DMS 273 treated with DMSO at 0.1 percent for 48 hours (cell line): ENCODE measurements at places on chromosomes 4 and X.

GRCh38 chr4:67106861-67107460 lies 438.3 kb downstream of the CENPC start:
- DNase-seq: peak; percentile 27

DNA sequence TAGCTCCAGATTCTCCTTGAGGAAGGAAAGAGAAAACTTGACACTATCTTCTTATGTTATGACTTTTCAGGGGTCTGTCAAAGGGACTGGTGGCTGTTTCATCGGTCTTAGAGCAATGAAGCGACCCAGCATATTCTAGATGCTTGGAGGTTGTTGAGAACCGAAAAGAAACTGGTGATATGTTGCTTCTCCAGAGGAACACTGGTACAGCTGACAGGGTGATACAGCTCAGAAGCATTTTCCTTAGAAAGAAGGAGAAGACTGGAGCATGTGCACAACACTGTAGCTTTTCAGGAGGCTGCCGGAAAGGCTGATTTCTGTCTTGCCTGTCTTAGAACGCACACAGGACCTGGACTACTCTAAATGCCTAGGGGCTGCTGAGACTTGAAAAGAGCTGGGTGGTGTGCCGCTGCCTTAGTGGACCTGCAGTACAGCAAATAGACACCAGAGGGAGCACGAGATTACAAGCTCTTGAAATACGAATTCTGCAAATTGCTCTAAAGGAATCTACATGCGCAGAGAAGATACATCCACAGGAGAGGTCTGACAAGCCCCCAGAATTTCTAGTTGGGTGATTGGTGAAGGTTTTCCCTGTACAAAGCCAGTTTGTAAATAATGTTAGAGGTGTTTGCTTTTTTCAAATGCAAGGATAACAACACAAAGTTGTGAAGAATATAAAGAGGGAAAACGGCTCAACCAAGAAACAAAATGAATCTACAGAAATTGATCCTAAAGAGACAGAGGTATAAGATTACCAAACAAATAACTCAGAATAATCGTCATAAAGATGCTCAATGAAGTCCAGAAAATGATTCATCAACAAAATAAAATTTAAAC lies 223.1 kb upstream of the DMD start:
- peak; percentile 8 for DNase-seq

DNA sequence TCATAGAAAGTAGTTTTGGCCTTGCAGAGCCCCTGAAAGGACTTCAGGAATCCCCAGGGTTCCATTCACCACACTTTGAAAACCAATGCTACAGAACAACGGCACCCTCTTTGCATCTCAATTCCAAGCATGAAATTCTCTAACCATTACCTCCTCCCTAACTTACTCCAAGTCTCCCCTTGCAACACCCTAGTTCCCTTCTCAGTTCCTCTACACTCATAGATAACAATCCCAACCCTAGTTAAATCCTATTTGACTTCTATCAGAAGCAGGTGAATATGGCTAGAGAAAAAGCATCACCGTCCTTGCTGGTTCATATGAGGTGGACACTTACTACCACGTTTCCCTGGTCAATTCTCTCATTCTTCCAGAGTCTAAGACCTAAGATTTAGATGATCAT lies 2.4 kb downstream of the RCHY1 start:
- no peak for DNase-seq

DNA sequence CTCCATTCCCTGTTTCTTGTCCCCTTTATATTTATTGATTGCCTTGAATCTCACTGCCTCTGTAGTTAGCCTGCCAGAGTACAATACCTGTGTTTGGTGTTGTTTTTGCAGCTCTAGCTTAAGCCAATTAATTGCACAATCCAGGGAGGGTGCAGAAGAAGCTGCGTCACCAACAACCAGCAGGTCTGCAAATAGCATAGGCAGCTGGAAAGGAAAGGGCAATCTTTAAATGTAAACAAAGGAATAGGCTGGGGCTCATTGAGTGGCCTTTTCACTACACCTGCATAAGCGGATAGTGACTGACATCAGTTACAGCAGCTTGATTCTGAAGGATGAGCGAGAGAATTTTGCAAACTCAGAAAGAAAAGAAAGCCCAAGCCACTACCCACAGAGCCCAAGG lies 106.8 kb upstream of the RAI2 start:
- DNase-seq: no peak

GRCh38 chr4:120452001-120452400 lies 385.4 kb upstream of the MAD2L1 start:
- DNase-seq: no peak

DNA sequence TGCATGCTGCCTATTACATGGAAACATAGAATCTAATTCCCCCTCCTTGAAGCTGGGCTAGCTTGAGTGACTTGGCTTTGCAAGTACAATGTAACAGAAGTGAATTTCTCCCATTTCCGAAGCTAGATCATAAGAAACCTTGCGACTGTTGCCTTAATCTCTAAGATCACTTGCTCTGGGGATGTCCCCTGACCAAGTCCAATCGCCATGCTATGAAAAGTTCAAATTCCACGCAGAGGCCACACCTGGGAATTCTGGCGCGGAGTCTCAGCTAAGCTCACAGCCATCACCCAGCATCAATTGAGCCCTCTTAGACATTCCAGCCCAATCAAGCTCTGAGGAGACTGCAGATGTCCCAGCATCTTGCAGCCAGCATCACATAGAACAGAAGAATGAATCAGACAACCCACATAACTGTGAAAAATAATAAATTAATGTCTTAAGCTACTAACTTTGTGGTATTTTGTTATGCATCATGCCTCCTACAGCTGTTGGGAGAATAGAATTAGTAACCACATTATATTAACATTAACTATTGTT lies 27.0 kb downstream of the GPM6A start:
- DNase-seq: no peak

DNA sequence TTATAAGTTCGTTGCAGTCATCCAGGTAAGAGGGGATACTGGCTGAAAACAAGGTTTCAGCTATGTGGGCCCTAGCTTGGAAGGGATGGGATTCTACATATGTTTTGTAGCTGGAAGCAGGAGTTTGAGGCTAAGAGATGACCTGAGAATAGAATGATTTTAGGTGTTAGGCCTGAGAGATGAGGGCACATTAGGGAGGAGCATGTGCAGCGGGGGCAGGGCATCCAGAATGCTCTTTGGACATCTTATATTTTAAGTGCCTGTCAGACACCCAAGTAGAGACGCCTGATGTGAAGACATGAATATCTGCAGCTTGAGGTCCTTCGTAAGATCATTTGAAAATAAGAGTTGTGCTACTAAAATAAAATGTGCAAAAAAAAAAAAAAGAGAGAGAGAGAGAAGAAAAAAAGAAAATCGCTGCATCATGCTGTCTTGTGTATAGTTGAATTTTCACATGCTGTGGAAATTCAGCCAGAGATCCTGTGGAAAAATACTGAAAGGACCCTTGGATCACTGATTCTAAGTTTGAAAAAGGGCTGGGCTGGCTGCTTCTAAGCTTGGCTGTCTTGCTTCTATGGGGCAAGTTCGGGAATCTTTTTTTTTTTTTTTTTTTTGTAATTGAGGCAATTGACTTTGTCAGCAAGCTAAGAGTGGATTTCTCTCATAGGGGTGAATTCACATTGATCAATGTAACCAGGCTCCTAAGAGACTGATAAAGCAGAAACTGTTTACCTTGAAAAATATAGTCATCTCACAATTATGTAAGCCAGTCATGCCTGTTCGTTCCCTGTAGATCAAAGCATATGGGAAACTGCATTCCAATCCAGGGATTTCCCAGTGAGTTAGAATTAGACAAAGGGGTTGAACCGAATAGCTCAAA lies 341.0 kb upstream of the GATB start:
- DNase-seq: no peak

DNA sequence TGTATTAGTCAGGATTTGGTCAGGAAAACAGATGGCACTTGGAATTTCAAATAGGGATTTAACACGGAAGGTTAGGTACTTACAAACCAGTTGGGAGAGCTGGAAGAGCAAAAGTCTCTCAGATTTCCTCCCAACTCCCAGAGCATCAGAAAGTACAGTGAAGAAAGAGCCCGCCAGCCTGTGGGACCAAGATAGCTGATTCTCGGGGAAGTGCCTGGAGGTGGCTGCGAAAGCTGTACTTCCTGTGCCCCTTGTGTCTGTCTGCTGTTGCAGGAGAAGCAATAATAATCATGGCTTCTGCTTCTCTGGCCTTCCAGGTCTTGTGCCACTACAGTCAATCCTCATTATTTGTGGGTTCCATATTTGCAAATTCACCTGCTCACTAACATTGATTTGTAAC lies 221.0 kb upstream of the BCOR start:
- peak; percentile 9 for DNase-seq

DNA sequence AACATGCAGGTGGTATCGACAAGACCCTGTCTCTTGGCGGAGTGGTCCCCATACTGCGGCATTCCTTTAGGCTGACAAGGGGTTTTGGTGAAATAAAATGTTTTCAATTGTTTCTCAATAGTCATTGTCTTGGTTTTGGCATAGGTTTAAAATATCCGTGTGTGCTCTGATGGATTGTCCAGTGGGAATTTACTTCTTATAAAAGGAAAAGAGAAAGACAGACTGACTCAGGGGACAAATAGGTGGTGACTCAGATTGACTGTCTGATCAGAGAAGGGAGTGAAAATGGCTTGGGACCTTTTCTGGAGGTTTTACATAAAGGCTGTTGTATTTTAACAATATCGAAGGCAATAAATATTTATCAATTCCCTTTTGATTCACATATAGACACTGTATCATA lies 129.8 kb downstream of the SORBS2 start:
- no peak for DNase-seq

- no peak for DNase-seq
Observed at GRCh38 chrX:150012647-150013381, 74.5 kb upstream of the EOLA2 start.

GRCh38 chr4:73860917-73861316 lies 7.8 kb downstream of the PF4V1 start:
- DNase-seq: no peak

- DNase-seq: no peak
Observed at GRCh38 chr4:172042714-172043114, 229.5 kb downstream of the GALNTL6 start.

DNA sequence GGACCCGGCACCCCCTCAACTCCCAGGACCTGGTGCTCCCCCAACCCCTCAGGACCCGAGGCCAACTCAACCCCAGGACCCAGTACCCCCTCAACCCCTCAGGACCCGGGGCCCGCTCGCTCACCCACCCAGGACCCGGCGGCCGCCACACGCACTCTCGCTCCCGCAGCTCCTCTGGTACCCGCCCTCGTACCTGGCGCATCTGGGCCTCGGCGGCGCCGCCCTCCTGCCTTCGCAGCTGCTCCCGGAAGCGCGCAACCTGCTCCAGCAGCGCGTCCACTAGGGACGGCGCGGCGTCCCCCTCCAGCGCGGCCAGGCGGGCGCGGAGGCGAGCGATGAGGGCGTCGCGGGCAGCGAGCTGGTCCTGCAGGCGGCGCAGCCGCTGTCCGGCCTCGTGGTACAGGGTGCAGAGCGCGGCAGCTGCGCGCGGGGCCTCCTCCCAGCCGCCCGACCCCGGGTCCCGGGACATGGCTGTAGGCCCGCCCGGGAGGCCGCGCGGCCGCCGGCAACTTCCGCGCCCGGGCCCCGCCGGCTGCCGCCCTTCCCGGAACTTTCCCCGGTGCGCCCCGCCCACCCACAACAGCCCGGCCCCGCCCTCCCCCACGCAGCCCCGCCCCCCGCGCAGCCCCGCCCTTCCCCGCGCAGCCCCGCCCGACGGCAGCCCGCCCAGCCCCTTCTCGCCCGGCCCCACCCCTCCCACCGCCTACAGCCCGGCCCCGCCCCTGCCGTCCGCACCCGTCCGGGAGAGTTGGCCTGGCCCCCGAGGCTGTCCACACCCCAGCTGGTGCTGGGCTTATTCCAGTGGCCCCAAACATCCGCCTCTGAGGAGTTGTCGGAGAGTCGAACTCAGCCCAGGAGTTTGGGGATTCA lies at the start of gene TNIP2:
Gene TNIP2, minus strand, starts transcription at position 516 of the 870 bp plus-strand sequence. Its CDS starts 47 bp downstream, at position 469.
- no peak for DNase-seq

- no peak for DNase-seq
Observed at GRCh38 chr4:66837279-66837922, 707.9 kb downstream of the CENPC start.

DNA sequence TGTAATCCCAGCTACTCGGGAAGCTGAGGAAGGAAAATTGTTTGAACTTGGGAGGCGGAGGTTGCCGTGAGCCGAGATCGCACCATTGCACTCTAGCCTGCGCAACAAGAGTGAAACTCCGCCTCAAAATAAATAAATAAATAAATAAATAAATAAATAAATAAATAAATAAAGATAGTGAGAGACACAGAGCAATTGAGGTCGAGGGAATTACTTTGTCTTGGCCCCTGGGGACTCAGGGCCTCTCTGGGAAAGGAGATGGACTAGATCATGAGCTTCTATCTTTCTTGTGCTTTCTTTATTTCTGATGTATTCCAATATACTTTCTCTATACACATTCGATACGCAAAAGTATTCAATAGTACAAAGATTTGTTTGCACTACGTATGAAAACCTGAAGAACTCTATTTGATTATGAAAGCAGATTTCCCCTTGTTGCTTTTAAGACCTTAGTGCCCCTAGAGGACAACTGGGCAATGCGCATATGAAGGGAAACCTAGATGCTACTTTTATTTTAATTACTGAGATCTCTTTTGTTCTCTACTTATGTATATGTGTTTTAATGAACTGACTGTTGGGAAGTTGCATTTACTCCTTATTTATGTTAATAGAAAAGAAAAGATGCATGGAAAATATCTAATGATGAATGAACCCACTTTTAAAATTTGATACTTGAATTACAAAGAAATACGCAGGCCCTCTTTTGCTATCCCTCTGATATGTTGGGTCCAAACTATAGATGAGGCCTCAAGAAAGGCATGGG lies 12.8 kb upstream of the ELOVL6 start:
- DNase-seq: no peak

- no peak for DNase-seq
Observed at GRCh38 chrX:145820825-145821224, 3.2 kb downstream of the SLITRK2 start.

DNA sequence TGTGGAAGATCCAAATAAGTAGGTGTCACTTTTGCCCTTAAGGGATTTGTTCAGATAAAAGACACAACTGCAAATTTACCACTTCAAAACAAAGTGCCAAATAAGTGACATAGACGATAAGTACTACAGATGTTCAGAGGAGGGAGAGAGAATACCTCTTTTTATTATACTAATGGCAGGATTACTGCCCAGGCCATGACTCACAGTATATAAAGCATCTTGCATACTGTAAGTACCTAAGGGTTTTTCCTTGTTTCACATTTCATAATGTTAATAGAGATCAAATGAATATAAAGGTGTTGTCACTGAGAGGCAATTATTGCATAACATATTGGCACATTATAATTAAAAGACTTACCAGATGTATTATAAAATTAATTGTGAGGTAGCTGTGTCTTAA lies 46.4 kb downstream of the PTPN13 start:
- no peak for DNase-seq

- DNase-seq: no peak
Observed at GRCh38 chr4:61041527-61041926, 158.6 kb upstream of the ADGRL3 start.
